Fibroblast of villous mesenchyme (primary cell): ENCODE measurements at places on chromosomes 16 and 17.
A peak's percentile ranks its signal among the peaks of the same experiment; 100 is the strongest.

GRCh38 chr16:84839956-84840355 is 20.2 kb downstream of the CRISPLD2 start:
- peak; percentile 66 for DNase-seq

GRCh38 chr17:10325031-10325695 is 47.6 kb downstream of the MYH13 start:
- peak; percentile 13 for DNase-seq

DNA sequence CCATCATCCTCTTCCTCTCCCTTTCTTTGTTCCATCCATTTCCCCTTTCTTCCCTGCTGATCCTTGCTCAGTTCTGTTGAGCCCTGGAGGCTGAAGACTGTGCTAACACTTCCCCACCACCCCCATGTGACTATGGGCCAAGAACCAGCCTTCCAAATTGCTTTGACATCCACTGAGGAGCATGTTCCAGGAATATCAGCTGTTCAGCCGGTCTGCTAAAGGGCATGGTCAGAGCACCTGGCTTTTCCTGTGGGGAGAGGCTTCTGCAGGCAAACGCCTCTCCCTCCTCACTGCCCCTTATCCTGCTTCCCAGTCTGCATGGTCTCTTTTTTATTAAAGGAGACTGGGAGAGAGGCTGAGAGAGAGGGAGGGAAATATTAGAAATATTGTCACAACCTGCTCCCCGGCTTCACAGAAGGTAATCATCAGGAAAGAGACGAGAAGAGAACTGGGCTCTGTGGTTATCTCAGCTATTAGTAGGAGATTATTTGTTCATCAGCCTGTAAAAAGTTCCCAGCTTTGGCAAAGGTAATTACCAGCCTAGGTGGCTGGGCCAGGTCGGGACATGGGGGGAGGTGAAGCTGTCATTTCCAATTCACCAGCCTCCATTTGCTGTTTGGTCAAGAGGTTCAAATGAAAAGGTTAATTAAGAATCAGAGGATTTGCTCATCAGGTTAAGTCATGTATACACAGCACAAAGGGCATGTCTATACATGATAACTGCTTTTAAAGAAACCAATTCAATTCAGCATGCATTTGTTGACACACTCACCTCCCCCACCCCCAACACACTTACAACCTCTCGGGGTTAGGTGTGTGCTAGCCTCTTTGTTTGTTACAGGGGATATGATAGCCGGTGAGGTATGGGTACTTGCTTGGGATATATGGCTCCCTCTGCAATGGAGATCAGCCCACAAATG is 83.7 kb upstream of the CRHR1 start:
- DNase-seq: no peak

DNA sequence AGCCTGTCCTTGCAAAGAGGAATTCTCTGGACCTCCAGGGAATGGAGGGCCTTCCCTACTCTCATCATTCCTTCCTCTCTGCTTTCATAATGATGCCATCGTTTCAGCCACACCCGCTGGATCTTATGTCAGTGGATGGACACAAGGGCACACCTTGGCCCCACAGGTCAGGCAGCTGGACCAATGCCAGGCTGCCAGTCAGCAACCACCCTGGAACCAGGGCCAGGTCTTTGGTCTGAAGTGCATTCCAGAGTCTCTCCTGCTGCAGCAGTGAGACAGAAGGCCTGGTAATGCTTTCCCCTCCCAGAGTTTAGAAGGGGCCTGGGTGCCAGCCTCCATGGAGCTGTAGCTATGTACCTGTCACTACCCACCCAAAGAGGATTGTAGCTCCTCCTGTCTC is 7.4 kb downstream of the C1QL1 start:
- no peak for DNase-seq

DNA sequence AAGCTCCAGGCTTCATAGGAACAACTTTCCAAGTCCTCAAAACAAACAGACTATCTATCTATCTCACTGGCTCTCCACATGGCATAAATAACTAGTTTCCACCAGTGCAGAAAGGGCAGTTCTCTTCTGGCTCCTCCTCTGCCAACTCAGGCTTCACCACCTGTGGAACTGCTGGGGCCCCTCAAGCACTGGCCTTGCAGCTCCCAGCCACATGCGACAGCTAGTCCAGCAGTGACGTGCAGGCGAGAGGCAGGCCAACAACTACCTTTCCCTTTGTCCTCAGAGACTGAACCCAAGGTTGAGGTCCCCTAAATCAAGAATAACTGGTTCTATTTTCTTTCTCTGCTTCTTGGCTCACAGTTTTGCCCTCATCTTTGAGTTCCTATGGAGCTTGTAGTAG is 137.6 kb downstream of the AATF start:
- DNase-seq: no peak

DNA sequence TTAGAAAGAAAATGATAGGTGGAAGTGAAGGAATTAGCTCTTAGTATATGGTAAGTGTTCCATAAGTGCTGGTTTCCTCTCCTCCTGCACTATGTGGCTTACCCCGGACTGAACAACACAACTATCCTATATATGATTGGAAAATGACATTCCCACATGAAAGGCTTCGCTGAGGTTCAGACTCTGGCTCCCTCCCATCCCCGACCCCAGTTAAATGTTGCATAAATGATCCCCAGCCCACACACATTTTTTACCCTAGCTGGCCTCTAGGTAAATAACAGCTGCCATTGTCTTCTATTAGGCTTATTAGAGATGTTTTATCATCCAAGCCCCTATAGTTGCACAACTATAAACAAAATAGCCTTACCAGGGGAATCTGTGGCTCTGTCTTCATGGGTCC is 495.6 kb upstream of the CDH11 start:
- DNase-seq: no peak

DNA sequence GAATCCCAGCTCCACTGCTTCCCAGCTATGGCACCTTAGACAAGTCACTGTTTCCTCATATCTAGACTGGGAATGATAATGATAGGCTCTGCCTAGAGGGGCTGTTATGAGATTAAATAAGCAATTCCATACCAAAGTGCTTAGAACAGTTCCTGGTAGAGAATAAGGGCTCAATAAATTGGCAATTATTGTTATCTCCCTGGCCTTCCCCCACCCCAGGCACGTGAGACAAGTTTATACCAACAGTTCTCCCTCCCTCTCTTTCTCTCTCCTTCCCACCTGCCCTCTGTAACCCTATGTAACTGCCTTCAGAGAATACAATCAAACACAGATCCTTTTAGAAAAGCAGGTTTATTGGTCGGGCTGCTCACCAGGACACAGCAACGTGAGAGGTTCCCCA is 13.9 kb upstream of the STAT3 start:
- no peak for DNase-seq

GRCh38 chr17:13727441-13728171 is 125.9 kb upstream of the HS3ST3A1 start:
- DNase-seq: peak; percentile 64

DNA sequence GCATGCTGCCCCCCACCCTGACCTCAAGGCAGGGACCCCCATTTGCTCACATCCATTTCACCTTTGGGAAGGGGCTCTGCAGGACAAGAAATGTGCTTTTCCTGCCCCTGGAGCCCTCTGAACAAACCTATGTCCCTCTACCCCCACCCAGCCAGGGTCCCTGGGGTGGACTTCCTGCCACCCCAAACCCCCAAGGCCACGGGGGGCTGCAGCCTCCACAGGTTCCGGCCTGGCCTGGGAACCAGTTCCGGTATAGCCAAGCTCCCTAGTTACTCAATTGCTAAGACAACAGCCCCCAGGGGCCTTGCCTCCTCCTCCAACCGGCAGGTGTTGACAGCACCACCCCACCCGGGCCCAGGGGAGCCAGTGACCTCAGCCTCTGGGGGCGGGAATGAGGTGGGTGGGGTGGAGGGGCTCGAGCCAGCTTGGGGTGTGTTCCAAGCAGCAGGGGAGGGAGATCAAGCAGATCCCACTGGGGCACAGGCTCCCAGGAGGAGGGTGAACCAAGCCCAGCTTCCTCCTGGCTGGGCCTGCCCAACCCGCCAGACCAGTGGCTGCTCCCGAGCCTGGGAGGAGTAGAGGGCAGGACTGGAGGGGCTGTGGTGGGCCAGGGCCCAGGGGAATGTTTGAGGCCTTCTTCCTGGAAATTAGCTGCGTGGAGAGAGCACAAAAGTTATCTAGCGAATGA is 6.6 kb downstream of the PNMT start:
- DNase-seq: no peak
